ENCODE measurements at places on chromosomes 6 and 20.

DNA sequence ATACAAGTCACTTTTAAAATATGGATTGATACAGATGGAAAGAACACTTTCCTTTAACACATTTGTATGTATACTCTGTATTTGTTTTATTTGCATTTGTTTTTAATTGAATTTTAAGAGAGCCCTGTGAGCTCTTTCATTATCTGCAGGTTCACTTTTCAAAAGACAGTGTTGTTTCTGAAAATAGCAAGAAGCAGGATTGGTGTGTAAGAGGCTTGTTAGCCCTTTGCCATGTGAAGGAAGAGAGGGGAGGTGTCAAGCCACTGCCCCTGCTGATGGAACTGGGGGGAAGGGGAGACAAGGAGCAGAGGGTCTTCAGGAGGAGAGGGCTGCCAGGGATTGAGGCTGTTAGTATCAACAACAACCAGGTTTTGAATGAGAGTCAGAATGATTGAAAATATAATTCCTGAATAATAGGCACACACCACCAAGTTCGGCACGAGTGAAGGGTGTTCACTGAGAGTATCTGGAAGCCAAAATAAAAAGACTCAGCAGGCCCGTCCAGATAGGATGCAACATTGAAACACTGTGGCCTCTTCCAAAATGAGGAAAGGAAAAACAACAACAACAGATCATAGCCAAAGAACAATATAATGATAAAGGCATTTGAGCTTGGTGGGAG lies 12.6 kb upstream of the PBOV1 start:
- DNase-seq: no peak

DNA sequence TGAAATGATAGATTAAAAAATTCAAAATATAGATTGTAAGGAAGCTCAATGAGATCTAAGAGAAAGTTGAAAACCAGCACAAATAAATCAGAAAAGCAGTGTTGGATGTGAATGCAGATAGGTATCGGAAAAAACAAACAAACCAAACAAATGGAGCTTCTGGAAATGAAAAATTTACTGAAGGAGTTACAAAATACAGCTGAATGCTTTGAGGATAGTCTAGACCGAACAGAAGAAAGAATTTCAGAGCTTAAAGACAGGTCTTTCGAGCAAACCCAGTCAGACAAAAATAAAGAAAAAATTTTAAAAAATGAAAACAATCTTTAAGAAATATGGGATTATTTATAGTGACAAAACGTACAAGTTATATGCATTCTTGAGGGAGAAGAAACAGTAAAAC lies 146.7 kb downstream of the FAM83B start:
- DNase-seq: no peak

DNA sequence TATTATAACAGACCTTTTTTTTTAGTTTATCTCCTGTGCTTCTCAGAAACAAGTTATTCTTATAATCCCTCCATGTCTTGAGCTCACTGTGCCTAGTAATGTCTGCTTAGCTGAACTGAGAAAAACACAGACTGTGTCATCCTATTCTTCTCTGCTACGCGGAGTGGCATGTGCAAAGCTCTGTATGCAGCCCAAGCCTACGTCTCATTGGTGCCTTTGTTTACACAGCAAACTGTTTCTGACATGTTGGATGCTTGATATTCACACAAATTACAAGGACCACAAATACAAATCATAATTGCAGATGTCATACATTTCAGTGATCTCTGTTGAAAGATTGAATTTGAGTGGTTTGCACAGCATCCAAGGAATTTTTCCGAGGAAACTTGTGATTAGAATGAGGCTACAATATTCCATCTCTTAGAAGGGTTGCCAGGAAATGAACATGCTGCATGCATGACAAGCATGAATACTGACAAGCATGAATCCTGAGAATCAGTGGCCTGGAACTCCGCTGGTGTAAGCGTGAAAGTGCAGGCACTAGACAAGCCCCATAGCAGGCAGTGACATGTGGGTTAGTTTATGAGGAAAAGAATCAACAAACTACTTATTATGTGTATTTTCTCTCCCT lies 128.4 kb upstream of the SGK1 start:
- DNase-seq: peak; percentile 59

- DNase-seq: no peak
These were observed 1166.8 kb upstream of the CITED2 start for GRCh38 chr6:140541288-140541687.

DNA sequence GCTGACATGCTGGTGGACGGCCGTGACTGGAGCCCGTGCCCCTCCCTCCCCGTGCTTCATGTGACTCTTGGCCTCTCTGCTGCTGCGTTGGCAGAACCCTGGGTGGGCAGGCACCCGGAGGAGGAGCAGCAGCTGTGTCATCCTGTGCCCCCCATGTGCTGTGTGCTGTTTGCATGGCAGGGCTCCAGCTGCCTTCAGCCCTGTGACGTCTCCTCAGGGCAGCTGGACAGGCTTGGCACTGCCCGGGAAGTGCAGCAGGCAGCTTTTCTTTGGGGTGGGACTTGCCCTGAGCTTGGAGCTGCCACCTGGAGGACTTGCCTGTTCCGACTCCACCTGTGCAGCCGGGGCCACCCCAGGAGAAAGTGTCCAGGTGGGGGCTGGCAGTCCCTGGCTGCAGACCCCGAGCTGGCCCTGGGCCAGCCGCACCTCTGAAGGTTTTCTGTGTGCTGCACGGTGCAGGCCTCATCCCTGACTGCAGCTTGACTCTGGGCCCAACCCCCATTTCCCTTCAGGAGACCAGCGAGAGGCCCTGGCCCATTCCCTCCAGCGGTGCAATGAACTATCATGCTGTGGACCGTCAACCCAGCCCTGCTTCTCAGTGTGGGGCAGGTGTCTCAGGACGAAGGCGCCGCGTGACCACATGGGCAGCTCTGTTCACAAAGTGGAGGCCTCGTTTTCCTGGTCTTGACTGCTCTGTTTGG lies 8.1 kb downstream of the NPBWR2 start:
- no peak for DNase-seq

DNA sequence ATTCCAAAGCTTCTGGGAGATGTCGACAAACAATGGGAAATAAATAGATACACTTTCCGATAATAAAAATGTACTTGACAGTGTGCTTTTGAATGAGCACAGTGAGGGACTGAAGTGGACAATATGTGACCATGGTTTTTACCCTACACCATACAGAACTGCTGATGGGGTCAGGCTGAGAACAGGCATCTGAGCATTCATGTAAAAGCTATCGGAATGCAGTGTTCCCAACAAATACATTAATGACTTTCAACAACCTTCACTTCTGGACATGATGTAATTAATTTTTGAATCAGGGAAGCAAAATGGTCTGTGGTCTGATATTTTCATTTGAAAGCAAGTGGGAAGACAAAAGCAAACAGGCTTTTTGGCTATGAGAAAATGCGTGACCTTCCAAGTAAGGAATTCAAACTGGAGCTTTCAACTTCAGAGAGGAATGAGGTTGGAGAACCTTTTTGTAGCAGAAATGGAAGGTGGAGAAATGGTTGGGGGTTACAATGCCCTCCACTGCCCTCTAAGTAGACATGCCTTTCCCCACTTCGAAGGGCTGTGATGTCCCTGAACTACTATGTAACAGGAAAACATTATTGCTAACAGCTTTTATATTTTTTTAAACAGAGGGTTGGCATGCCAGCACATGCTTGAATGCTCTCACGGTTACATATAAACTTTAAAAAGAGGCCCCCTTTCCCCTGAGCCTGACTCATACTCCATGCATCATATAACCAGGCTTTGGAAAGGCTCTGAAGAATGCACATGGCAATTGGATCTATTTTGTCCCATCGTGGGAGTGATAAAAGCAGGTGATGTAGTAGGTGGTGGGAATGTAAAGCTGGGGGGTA lies 203.5 kb upstream of the CITED2 start:
- peak; percentile 89 for DNase-seq

DNA sequence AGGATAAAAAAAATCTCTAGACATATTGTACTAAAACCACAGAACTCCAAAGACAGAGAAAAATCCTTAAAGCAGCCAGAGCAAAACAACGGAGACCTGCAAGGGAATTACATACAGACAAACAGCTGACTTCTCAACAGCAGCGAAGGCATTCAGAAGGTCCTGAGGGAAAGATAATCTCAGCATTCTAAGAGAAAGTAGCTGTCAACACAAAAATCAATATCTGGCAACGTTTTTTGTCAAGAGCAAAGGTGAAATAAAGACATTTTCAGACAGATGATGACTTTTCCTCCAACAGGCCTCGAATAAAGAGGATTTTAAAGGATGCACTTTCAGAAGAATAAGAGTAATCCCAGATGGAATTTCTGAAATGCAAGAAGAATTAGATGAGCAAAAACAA lies 6.1 kb upstream of the SCGN start:
- DNase-seq: no peak

DNA sequence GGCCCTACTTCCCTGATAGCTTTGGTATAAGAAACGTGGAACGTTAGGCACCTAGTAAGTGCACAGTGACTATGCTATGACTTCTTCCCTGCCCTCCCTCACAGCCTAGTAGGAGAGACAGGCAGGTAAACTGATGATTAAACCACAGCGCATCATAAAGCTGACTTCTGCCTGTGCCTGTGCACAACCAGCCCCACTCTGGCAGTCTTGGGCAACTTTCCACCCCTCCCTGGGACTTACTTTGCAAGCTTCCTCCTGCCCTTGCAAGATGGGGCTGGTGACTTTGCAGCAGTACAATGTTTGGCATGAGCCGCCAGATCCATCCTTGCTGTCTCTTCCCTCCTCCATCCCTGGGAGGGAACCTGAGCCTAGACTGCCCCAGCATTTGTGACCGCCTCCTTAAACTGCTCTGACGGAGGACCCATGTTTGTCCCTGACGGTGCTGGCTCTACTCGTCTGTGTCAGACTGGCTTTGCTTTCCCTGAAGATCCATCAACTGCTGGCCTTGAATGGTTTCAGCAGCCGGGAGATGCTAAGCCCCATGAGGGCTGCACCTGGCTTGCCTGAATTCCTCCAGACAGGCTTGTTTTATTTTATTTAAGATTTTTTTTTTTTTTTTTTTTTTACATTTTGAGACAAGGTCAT lies 36.1 kb downstream of the EFCAB8 start:
- no peak for DNase-seq

GRCh38 chr6:124010574-124010973 lies 206.9 kb downstream of the NKAIN2 start:
- no peak for DNase-seq

- no peak for DNase-seq
These were observed 100.9 kb upstream of the PRDM1 start for GRCh38 chr6:105985098-105985815.

DNA sequence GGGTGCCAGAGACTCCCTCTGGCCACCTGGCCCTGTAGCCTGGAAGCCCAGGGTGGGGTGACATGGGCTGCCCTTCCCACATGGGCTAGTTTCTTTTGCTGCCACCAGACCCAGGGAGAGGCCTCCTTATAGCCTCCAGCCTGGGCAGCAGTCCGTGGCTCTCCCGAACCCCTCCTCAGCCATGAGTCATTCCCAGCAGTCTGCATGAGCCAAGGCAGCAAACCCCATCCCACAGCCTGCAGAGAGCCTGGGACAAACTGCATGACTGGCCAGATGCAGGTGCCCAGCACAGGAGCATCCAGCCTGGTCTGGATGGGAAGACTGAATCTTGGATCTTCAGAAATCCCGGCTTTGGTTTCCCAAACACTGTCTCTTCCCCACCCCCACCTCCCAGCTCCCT lies 75.7 kb downstream of the MRPL14 start:
- peak; percentile 86 for DNase-seq

GRCh38 chr6:113774127-113774825 lies 82.9 kb upstream of the MARCKS start:
- peak; percentile 43 for DNase-seq

- peak; percentile 86 for DNase-seq
These were observed 50.3 kb upstream of the GFRAL start for GRCh38 chr6:55276745-55277530.

- DNase-seq: no peak
These were observed 50.2 kb downstream of the ARHGAP18 start for GRCh38 chr6:129659590-129660345.

GRCh38 chr6:25921525-25922203 lies 8.8 kb downstream of the SLC17A2 start:
- DNase-seq: no peak

DNA sequence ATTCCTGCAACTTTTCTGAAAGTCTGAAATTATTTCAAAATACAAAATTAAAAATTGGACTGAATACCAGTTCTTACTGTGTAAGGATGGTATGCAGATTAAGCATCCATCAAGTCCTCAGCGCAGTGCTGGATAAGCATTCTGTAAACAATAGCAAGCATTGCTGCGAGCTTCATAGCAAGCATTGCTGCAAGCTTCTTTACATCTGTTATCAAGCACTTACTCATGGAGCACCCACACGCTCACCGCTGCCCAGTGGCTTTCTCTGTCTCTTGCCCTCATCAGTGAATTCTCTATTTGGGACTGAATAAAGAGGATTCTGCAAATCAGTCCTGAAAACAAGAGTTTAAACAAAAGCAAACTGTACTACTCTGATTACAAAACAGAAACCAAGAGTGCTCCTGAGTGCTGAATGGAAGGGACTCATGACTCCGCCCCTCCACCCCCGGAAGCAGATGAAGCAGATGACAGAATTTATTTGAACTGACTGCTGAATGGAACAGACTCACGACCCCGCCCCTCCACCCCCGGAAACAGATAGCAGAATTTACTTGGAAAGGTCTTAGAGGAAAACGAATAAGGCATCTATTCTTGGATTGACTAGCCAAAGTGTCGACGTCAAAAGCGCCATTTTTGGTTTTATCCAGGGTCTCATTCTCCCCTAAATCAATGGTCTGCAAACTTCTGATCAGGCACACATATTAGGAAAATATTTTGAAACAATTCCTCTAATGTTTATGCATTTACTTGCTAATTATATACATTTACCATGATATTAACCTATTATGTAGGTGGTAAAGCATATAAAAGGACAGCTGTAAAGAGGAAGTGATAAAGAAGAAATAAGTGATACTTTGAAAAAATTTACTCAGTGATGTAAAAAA lies 22.1 kb upstream of the EYA2 start:
- no peak for DNase-seq

DNA sequence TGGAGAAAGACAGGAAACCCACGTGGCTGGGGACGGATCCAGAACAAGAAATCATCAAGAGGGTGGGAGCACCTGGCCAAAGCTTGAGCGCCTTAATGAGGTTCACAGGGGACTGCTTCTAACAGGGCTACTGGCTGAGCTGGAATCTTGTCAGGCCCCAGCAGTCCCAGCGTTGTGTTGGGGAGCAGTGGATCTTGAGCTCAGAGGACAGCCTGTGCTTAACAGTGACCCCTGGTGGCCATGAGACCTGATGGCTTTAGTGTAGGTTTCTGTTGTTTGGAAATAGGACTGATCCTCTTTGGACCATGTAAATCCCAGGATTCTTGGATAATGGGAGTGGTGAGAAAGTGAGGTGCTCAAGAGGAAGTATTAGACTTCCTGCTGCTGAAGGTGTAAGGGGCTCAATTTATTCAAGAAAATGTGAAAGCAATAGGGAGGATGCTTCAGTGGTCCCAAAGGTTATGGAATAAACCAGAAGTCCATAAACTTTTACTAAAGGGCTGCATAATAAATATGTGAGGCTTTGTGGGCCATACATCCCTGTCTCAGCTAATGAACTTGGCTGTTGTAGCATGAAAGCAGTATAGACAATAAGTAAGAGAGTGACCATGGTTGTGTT lies 216.2 kb downstream of the NFATC2 start:
- DNase-seq: peak; percentile 21

DNA sequence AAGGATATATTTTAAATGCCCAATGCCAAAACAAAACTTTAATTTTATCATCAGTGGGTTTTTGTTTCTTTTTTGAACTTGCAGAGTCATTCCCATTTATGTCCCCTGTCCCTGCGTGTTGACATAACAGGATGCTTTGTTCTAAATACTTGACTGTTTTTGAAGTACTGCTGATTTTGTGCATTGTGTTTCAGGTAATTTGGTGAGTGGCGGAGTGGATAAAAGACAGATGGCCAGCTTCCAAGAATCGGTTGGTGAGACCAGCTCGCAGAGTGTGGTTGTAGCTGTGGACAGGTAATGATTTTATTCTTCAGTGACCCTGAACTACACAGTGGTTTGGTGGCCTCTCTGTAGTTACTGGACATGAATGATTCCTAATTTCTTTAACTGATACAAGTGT lies 50.5 kb upstream of the CSE1L start:
- DNase-seq: no peak
